ENCODE measurements at places on chromosomes 7 and 10.
A peak's percentile ranks its signal among the peaks of the same experiment; 100 is the strongest.

GRCh38 chr7:74087791-74088453 is 4.3 kb downstream of the LIMK1 start:
- no peak for DNase-seq

DNA sequence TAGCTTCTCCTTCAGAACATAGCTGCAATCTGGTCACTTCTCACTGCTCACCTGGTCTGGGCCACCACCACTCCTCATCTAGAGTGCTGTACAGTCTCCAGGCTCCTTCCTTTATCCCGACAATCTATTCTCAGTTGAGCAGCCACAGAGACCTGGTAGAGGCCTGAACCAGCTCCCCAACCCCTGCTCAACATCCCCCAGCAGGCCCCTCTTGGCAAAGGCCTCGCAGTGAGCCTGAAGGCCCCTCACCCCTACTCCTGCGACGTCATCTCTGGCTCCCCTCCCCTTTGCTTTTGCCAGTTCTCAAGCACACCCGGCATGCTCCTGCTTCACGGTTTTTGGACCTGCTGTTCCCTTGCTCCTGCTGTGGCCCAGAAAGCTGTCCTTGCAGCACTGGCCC is 113.9 kb downstream of the ARHGAP22 start:
- no peak for DNase-seq

GRCh38 chr7:138713191-138713590 is 12.0 kb upstream of the SVOPL start:
- no peak for DNase-seq

GRCh38 chr7:102404005-102404861 is 8.1 kb downstream of the PRKRIP1 start:
- DNase-seq: peak; percentile 13

DNA sequence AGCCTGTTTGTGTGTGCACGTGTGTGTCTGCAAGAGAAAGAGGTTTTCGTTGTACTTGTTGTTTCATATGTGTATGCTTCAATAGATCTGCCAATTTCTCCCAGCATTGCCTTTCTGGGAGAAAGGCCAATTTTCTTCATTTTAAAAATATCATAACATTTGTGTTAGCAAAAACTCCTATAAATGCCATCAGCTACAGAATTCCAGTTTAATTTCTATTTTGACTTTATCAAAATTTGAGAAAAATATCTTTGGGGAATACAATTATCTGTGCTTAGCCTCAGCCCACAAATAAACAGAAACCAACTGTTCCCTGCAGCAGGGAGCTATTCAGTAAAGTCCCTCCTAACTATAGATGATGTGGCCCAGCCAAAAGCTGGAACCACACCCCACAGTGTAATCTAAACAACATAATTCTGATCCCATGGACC is 68.3 kb upstream of the MGMT start:
- no peak for DNase-seq

- no peak for DNase-seq
Observed at GRCh38 chr10:115795964-115796363, 477.0 kb downstream of the GFRA1 start.

DNA sequence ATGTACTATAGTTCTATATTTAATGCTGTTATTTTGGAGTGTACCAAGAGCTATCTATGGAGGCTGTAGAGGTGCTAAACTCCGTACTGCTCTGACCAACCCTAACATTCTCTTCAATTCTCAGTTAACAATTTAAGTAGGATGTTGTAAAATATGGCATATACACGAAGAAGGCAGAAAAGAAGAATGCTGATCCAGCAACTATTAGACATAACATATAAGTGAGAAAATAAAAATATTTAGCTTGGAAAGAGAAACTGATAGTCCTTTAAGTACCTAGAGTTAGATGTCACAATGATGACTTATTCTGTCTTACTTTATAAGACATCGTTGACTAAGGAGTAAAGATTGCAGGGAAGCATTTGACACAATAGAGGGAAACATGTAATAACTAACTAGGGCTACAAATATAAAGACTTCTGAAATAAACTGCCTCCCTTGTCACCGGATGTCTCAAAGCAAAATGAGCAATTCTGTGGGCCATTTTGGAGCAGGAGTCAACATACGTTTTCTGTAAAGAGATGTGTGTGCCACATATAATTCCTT is 159.5 kb downstream of the CPEB3 start:
- no peak for DNase-seq

DNA sequence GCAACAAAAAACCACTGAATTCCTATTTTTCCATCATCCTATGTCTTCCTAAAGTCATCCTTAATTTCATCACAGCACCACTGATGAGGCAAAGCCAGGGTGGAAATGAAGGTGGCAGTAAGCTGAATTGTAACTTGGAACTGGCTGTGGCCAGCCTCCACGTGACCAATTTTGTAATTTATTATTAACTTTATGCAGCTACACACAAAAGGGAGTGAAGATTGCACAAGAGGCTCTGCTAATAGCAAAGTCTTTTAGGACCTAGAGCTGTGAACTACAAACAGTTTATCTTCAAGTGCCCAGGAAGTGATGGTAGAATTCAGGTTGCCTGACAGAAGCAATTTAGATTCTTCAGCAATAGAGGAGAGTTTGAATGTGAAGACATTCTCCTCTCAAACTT is 176.4 kb downstream of the CCDC71L start:
- no peak for DNase-seq

DNA sequence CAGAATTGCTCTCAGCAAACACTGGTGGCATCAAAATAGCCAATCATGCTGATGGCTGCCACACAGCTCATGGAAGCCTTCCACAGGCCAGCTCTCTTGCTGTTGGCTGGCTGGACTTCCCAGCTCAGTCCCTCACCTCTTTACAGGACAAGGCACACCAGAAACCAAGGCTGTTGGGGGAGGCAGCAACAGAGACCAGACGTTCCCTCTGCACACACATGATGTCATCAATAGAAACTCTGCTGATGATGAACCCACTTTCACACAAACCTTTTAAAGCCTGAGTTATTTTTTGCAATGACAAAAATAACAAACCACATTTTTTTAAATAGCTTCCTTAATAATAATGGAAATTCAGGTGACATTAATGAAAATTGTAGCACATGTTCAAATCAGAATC is 300.9 kb upstream of the C7orf33 start:
- no peak for DNase-seq

GRCh38 chr10:86799188-86799845 is 42.9 kb downstream of the BMPR1A start:
- no peak for DNase-seq

DNA sequence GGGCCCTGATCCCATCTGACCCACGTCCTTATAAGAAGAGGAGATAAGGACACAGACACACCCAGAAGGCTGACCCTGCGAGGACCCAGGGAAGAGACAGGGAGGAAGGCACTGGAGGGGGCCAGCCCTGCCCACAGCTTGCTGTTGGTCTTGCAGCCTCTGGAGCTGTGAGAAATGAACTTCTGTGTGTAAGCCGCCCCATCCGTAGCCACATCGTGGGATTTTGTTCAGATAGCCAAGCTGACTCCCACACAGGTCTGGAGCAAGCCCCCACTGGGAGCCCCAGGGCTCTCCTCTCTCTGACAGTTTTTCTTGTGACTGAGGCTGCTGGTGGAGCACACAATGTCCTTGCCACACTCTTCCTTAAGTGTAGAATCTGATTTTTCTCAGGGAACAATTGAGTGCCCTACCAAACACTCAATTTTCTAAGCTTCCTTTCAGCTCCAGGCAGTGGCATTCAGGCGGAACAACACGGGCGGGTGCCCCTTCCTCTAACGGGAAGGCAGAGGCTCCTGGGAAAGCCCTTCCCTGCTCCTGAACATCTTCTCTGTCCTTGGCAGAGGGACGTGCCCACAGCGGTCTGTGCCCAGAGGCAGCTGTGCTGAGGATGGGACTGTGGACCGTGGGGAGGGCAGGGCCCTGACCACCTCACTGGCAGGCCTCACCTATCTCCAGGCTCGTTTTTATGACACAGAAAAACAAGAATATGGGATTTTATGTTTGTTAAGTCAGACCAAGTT is 160.6 kb upstream of the SHH start:
- DNase-seq: no peak

GRCh38 chr10:69466689-69467088 is 15.4 kb downstream of the TSPAN15 start:
- DNase-seq: no peak

DNA sequence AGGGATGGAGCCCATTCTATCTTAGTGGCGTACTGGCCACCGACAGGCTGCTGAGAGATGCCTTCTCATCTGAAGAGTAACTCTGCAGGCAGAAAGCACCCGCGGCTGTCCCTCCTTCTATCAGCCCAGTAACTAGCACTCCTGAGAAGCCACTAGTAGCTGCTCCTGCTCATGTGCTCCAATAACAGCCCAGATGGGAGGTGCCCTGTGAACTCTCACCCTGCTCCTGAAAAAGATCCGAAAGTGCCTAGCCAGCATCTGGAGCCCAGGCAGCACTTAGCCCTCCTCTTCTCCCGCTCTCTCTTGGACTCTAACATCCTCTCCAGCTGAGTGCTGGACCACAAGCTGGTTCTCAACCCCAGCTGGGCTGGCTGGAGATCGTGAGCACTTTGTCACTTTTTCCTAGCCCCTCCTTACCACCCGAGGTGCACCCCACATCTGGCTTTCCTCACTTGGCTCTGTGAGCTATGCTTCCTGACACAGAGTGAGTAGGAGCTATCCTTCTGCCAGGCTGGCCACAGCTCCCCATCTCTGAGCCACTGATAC is 239.2 kb downstream of the GRID1 start:
- no peak for DNase-seq

DNA sequence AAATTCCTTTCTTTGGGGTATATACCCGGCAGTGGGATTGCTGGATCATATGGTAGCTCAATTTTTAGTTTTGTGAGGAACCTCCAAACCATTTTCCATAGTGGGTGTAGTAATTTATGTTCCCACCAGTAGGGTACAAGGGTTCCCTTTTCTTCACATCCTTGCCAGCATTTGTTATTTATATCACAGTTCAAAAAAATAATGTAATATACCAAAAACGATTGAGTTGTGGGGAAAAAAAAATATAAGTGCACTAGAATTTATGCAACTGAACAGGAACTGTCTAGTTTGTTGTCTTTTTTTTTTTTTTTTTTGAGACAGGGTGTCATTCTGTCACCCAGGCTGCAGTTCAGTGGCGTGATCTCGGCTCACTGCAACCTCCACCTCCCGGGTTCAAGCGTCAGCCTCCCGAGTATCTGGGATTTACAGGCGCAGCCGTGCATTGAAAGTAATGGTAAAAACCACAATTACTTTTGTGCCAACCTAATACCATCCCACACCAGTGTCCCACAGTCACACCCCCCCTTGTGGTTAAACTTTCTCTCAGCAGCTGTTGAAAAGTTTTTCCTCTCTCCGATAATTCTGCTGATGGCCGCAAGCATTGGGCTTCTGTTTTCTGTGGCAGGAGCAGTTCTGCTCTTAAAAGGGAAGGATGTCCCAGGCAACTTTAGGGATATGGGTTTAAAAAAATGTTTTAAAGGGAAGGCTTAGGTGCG is 6.8 kb upstream of the LAT2 start:
- DNase-seq: peak; percentile 31

GRCh38 chr7:103644319-103644718 is 198.3 kb upstream of the SLC26A5 start:
- no peak for DNase-seq

- DNase-seq: no peak
Observed at GRCh38 chr7:44720301-44720700, 28.3 kb upstream of the ZMIZ2 start.

- peak; percentile 5 for DNase-seq
Observed at GRCh38 chr7:149742075-149742701, 31.2 kb downstream of the ZNF467 start.

DNA sequence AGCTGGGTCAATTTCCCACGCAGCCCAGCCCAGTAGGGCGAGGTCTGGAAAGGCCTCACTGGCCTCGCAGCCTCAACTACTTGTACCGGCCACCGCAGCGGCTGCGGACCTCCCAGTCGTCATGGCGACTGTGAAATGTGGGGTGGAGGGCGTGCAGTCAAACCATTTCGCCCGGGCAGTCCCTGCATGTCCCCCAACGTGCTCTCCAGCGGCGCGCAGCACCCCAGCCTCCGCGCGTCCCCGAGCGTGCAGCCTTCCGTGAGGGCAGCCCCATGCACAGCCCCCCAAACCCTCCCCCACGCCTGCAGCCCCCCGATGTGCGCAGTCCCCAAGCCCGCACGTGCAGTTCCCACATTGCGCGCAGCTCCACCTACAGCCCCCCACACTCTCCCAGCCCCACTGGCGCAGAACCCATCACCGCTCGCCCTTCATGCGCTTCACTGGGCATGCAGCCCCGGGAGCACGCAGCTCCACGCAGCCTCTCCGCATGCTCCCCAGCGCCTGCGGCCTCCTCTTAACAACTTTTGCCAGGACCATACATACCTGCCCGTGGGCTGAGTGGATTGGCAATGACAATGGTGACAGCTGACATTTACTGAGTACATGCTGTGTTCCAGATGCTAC is 34.5 kb upstream of the SFTPD start:
- DNase-seq: no peak

GRCh38 chr10:130795819-130796218 is 515.7 kb downstream of the TCERG1L start:
- DNase-seq: no peak

GRCh38 chr10:95121904-95122303 is 52.6 kb upstream of the CYP2C8 start:
- no peak for DNase-seq

GRCh38 chr10:122575776-122576175 is 15.2 kb downstream of the DMBT1 start:
- DNase-seq: no peak

DNA sequence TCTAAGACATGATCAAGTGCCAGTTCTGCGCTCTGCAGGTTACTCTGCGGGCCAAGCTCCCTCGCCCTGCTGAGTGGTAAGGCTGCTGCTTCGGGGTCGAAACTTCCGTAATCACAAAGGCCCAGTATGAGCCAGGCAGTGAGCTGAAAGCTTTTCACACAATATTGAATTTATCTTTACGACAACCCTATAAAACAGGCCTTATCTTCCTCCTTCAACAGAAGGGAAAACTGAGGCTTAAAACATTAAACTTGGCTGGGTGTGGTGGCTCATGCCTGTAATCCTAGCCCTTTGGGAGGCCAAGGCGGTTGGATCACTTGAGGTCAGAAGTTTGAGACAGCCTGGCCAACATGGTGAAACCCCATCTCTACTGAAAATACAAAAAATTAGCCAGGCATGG is 83.3 kb downstream of the FAM107B start:
- DNase-seq: no peak

DNA sequence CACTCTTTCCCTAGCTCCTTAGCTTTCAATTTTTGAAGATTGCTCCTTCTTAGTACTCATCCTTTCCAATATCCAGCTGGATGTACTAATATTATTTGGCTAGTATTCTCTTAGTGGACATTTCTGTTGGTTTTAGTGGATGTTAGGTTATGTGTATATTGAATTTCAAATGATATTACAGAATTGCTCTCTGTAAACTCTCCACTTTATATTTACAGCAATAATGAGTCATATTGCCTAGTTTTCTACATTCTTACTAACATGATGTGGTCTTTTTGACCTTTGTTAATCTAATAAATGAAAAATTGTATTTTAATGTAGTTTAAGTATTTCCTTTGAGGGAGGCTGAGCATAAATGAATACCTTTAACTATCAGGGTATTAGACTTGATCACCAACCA is 69.4 kb downstream of the BICC1 start:
- no peak for DNase-seq

GRCh38 chr7:121499624-121500023 is 103.5 kb upstream of the FAM3C start:
- no peak for DNase-seq

- DNase-seq: no peak
Observed at GRCh38 chr7:75644589-75644988, 94.2 kb downstream of the HIP1 start.

Data from astrocyte of the cerebellum (primary cell).